Natural killer cell treated with Interleukin-12 subunit alpha and Interleukin-12 subunit beta and Interleukin-15 and Interleukin-18, amount 100 ng/mL, for 72 hours (primary cell): ENCODE measurements at places on chromosomes 12 and 14. TPM values are rescaled to one million over a fixed set of nuclear protein-coding genes. Genes with fewer than 3 reads are reported as not detected.
A peak's percentile ranks its signal among the peaks of the same experiment; 100 is the strongest.

Gene CLIP1
- total RNA-seq = 108 TPM

- DNase-seq = no peak
- H3K27me3 ChIP-seq = peaks cover 4% of the 10 kb centered on the region
- no peak overlapping the region for H3K27ac ChIP-seq
These were observed 251.1 kb downstream of the BCAT1 start for GRCh38 chr12:24697769-24698168.

Gene KCNA5
- not detected for total RNA-seq

DNA sequence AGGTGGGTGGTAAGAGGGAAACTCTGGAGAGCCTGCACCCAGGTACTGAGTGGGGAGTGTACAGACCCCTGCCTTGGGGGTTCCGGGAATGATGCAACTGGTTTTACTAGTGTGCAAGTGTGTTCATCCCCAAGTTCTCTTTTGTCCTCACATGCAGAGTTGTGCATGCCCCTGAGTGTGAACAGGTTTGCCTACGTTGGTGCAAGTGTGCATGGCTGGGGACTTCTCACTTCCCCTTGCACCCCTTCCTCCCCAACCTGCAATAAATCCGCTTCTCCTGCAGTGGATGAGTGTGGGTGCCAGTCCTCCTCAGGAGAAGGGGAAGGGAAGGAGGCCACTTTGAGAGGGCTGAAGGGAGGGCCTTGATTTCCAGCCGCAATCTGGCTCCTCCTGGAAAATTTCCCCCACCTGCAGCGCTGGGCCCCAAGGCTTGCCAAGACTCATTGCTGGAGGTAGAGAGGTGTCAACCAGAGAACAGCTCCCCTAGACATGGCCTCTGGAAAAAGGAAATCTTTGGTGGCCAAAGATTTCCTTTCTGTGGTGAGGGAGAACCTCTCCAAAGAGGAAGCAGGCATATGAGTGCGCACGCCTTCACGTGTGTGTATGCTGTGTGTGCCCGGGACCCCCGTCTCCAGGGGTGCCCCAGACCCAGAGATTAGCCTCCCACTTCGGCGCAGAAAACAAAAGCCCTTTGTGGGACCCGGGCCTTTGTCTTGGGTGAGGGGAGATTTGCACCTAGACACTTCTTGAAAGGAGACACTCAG lies 5.5 kb downstream of the AQP2 start:
- peaks cover 6% of the 10 kb centered on the region for H3K4me1 ChIP-seq
- no peak for DNase-seq
- H3K27me3 ChIP-seq = peaks cover 48% of the 10 kb centered on the region

DNA sequence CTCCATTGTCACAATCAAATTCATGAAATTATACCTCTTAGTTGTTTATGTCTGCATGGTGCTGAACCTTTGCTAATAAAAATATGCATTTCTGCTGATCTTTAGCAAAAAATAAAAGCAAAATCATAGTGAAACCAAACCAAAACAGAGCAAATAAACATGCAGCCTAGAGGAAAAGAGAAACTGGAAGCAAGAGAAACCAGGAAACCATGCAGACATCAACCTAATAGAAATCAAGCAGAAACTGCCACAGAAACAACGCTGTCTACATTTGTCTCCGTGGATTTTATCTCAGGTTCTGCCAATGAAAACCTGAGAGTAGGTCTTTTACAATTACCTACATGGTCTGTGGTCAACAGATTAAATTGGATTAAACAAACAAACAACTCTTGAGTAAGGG lies 173.7 kb downstream of the SYT10 start:
- no peak overlapping the region for H3K27ac ChIP-seq
- H3K4me1 ChIP-seq = no peaks in the 10 kb centered on the region
- no peaks in the 10 kb centered on the region for H3K36me3 ChIP-seq
- H3K27me3 ChIP-seq = no peaks in the 10 kb centered on the region

Gene FAM181A
- not detected for total RNA-seq

DNA sequence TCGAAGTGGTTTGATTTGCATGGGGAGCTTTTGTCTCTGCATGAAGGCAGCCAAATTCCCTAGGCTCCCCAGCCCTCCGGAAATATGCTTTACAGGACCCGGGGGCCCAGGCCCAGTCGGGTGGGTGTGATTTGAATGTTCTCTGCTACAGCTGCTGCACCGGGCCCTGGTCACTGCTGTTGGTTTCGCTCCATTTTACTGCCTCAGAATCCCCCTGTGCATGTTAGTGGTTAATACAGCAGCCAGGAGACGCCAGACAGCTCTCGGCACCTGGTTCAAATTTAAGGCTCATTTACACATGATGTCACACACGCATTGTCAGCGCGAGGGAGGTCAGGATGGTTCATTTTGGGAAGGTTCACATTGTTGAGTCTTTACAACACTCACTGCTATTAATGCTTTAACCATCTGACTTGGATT lies 99.6 kb downstream of the SLC38A6 start:
- H3K27me3 ChIP-seq = no peaks in the 10 kb centered on the region
- H3K36me3 ChIP-seq = no peaks in the 10 kb centered on the region
- DNase-seq = no peak
- H3K4me1 ChIP-seq = no peaks in the 10 kb centered on the region

- no peak for DNase-seq
- H3K4me1 ChIP-seq = peaks cover 20% of the 10 kb centered on the region
- peak overlapping the region; percentile 50 for H3K27ac ChIP-seq
- no peak overlapping the region for H3K4me3 ChIP-seq
These were observed 71.9 kb downstream of the CRACR2A start for GRCh38 chr12:3680919-3681594.
